ENCODE measurements at places on chromosomes 11 and 22.

- DNase-seq, result peak; percentile 99
Measured at GRCh38 chr11:71928737-71929443, at the start of gene RNF121. TSS of gene RNF121 (plus strand) at chr11:71929046. CDS start at chr11:71929062, 16 bp downstream.

DNA sequence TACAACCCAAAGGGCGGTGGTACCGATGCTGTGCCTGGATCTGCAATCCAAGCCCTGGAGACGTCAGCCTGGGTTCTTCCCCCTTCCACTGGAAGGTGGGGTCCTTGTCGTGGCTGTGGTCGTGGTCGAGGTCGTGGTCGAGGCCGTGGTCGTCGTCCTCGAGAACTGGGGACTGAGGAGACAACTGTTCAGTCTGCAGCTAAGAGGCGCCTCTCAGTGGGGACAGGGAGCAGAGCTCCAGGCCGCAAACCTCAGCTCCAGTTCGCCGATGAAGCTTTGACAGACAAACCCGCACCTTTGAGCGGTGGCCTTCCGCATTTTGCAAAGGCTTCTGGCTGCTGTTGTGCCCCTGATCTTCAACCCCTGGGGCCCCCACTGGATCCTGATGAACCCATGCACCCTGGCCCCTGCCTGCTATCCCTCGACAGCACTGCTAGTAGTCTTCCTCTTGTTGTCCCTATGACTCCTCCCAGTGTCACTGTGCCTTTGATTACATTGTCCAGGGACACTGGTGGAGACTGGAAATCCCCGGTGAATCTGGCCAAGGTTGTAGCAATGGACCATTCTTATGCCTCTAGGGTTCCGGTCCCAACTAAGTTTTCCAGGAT is 1.5 kb downstream of the KDM4F start:
- DNase-seq, result no peak

DNA sequence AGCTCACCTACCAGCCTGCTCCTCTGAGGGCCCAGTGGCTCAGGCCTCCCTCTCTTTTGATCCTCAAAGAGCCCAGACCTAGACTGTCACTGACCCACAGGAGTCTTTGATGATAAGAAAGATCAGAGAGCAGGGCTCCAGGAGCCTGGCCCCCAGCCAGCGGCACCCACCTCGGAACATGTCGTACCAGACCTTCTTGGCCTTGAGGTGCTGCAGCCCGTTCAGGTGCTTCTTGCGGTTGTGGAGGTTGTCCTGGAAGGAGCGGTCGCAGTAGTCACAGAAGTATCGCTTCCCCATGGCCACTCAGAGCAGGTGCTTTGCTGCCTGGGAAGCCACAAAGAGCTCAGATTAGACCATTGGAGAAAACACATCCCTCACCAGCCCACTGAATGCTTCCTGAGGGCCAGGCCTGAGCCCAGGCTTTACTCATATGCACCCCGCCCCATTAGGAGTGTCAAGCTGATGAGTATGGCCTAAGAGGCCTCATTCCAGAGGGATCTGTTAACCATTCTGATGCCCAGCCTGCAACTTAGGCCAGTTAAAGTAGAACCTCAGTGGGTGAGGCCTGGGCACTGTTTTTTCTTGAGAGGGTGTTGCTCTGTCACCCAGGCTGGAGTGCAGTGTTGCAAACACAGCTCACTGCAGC is 18.4 kb downstream of the ZMAT5 start:
- DNase-seq, result no peak

- no peak for DNase-seq
Measured at GRCh38 chr22:41905411-41906202, 9.3 kb downstream of the SHISA8 start.

DNA sequence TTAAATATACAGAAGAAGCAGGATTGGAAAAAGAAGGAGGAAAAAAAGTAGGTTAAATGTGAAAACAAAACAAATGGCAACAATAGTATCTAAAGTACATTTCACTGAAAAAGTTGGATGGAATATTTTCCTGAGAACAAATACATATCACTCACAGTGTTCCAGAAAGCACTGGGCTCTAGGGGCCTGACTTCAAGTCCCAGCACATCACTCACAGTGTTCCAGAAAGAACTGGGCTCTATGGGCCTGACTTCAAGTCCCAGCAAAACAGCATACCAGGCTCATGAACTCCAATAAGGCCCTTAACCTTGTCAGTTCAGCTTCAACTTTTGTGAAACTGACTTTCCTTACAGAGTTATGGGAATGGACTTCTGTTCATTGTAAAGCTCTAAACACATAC is 46.0 kb upstream of the CCDC34 start:
- peak; percentile 53 for DNase-seq

DNA sequence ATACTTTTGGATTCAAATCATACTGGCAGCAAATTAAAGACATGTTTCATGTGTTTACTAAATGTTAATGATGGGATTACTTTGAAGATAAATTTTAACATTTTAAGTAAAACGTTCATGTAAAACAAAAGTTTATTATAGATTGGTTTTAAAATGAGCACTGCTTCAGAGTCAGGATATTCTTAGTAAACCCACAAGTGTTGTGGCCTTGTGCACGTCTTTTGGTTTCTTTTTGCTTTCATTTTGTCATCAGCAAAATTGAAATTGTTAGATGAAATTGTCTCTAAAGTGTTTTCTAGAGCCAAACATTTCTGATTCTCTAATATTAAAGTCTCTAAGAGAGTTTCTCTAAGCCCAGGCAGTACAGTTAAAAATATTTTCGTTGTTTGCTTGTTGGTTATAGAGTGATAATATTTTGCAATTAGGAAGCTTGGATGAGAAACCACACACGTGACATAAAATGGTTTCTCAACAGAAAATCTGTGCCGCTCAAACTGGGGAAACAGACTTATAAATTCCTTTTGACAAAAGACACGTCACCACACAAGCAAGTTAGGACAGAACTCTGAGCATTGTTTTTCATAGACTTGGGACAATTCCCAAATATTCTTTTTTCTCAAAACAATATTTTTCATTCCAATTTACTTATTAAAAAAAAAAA is 164.4 kb downstream of the TEAD1 start:
- no peak for DNase-seq

GRCh38 chr11:24422376-24422775 is 74.5 kb upstream of the LUZP2 start:
- DNase-seq, result no peak

Data from muscle of back (tissue), 13 donors.